ENCODE measurements at places on chromosomes 16 and 17. TPM values are rescaled to one million over a fixed set of nuclear protein-coding genes. Genes with fewer than 3 reads are reported as not detected.

DNA sequence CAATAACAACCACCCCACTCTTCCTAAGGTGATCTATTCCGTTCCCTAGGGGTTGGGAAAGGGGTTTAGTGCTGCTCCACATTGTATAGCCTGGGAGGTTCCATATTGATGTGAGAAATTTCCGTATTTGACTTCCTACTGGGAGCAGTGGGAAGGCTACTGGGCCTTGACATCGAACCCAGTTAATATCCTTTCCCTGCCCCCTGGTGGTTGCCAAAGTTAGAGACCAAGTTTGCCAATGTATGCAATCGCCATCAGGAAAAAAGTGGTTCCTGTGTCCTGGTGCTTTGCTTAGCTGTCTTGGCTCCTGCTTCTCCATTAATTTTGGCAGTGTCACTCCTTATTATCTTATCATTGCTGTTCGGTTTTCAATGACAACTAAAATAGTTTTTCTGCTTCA, 914.9 kb downstream of the KCNJ2 start:
- no peaks in the 10 kb centered on the region for H3K36me3 ChIP-seq
- H3K27me3 ChIP-seq: no peaks in the 10 kb centered on the region
- H3K4me1 ChIP-seq: no peaks in the 10 kb centered on the region
- no peak overlapping the region for H3K4me3 ChIP-seq
- H3K27ac ChIP-seq: no peak overlapping the region

DNA sequence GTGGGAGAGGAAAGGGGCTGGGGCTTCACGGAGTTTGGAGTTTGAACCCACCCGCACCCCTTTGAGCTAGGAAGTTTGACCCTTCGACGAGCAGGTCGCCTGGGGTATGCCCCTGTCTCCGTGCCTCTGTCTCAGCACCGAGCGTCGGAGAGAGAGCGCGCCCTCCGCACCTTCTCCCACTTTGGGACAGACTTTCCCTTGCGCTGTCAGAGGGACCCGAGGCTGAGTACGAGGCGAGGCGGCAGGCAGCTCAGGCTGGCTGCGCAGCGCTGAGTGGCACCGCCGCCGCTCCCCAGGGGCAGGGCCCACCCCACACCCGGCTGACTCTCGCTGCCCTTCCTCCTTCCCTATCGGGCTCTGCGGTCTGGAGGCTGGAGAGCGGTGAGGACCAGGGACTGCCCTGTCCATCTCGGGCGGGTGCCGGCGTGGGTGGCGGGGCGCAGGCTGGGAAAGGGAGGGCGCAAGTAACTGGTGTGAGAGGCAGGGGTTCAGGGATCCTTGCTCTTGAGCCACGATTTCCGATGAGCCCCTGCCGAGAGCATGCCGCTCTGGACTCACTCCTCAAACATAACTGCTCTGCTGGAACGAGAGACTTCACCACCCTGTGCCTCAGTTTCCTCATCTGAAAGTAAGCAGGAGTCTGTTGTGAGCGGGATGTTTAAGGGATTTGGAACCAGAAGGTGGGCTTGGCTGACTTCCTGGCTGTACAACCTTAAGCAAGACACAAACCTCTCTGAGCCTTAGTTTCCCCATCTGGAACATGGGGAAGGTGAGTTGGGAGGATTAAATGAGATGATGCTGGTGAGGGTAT, 981 bp downstream of the BEAN1 start:
- peaks cover 4% of the 10 kb centered on the region for H3K4me1 ChIP-seq
- H3K27me3 ChIP-seq: peaks cover 8% of the 10 kb centered on the region
- no peak overlapping the region for H3K27ac ChIP-seq
- H3K36me3 ChIP-seq: no peaks in the 10 kb centered on the region
- peak overlapping the region; percentile 82 for H3K4me3 ChIP-seq

Gene KRT20
- total RNA-seq: not detected

- no peak for DNase-seq
- H3K36me3 ChIP-seq: no peaks in the 10 kb centered on the region
- no peaks in the 10 kb centered on the region for H3K4me1 ChIP-seq
- H3K4me3 ChIP-seq: no peak overlapping the region
These were observed 84.6 kb downstream of the N4BP1 start for GRCh38 chr16:48525201-48526057.

DNA sequence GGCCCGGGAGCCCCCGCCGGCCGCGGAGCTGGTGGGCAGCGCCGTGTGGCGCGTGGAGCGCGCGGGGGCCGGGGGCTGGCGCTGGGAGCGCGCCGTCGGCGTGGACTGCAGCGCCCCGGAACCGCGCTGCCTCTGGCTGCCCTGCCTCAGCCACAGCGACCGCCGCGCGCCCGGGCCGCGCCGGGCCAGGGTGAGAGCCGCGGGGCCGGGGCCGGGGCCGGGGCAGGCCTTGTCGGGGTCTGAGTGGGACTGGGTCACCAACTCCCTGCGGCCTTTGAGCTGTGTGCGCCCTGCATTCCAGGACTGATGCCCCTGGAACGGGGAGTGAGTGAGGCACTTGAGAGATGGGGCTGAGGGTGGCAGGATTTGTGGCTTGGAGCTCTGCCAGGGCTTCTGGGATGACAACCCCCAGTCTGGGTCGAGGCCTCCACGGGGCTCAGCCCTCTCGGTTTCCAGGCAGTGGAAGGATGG, 25.7 kb downstream of the ARHGAP23 start:
- peak overlapping the region; percentile 88 for H3K27ac ChIP-seq
- H3K4me1 ChIP-seq: peaks cover 4% of the 10 kb centered on the region
- DNase-seq: peak; percentile 44
- H3K36me3 ChIP-seq: no peaks in the 10 kb centered on the region
- H3K27me3 ChIP-seq: no peaks in the 10 kb centered on the region

GRCh38 chr16:3587547-3588110, 10.4 kb upstream of the NLRC3 start:
- H3K4me3 ChIP-seq: no peak overlapping the region
- no peaks in the 10 kb centered on the region for H3K27me3 ChIP-seq
- no peak overlapping the region for H3K27ac ChIP-seq
- no peaks in the 10 kb centered on the region for H3K4me1 ChIP-seq
- no peaks in the 10 kb centered on the region for H3K36me3 ChIP-seq
- no peak for DNase-seq

Gene CD300H
- total RNA-seq: not detected

GRCh38 chr16:26129997-26130396, 438.2 kb downstream of the HS3ST4 start:
- no peak for DNase-seq
- no peaks in the 10 kb centered on the region for H3K27me3 ChIP-seq
- H3K27ac ChIP-seq: no peak overlapping the region
- H3K36me3 ChIP-seq: no peaks in the 10 kb centered on the region
- no peaks in the 10 kb centered on the region for H3K4me1 ChIP-seq

- H3K4me1 ChIP-seq: no peaks in the 10 kb centered on the region
- H3K36me3 ChIP-seq: no peaks in the 10 kb centered on the region
- peak overlapping the region; percentile 93 for H3K27ac ChIP-seq
- H3K4me3 ChIP-seq: no peak overlapping the region
- no peaks in the 10 kb centered on the region for H3K27me3 ChIP-seq
- no peak for DNase-seq
These were observed 7.6 kb downstream of the CCDC57 start for GRCh38 chr17:82204831-82205719.

- H3K27ac ChIP-seq: no peak overlapping the region
- H3K27me3 ChIP-seq: no peaks in the 10 kb centered on the region
- no peak for DNase-seq
- H3K36me3 ChIP-seq: no peaks in the 10 kb centered on the region
- peaks cover 35% of the 10 kb centered on the region for H3K4me1 ChIP-seq
These were observed 39.3 kb upstream of the SLC38A10 start for GRCh38 chr17:81334391-81334901.

DNA sequence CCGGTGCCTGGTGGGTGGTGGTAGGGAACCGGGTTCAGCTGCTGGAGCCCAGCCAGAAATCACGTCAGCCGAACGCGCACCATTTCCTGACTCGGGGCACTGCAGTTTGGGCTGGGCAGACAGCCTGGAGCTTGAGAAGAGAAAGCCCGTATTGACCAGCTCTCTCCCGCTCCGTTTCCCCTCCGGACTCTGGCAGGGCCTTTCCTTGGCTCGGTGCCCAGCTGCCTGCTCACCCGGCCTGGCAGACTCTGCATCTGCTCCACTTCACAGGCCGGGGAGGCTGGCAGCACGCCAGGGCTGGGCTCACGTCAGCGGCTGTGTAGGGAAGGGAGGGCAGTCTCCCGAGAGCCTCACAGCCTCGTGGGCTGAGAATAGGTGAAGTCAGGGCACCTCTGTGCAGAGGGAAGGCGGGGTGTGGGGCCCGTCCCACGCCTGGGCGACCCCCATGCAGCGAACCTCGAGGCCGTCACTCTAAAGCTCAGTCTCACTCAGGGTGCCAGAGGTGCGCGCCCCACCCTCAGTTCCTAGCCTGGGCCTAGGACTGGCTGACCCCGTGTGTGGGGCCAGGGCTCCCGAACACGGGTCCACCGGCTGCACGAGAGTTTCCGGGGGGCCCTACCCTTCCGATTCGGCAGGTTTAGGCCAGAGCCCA, 59.1 kb downstream of the OR1D5 start:
- peak; percentile 96 for DNase-seq
- no peaks in the 10 kb centered on the region for H3K27me3 ChIP-seq
- H3K4me3 ChIP-seq: peak overlapping the region; percentile 59
- H3K27ac ChIP-seq: peak overlapping the region; percentile 94
- H3K36me3 ChIP-seq: no peaks in the 10 kb centered on the region

- H3K36me3 ChIP-seq: no peaks in the 10 kb centered on the region
- DNase-seq: no peak
- H3K27me3 ChIP-seq: no peaks in the 10 kb centered on the region
- no peak overlapping the region for H3K4me3 ChIP-seq
These were observed 83.3 kb downstream of the C16orf95 start for GRCh38 chr16:87233928-87234327.

Gene TBC1D3K
- not detected for total RNA-seq

GRCh38 chr16:54538276-54538675, 251.7 kb upstream of the IRX3 start:
- no peak for DNase-seq
- H3K36me3 ChIP-seq: no peaks in the 10 kb centered on the region

Data from breast epithelium (tissue), 4 donors.